CD8-positive, alpha-beta T cell (primary cell): ENCODE measurements at places on chromosomes 7 and 10.

DNA sequence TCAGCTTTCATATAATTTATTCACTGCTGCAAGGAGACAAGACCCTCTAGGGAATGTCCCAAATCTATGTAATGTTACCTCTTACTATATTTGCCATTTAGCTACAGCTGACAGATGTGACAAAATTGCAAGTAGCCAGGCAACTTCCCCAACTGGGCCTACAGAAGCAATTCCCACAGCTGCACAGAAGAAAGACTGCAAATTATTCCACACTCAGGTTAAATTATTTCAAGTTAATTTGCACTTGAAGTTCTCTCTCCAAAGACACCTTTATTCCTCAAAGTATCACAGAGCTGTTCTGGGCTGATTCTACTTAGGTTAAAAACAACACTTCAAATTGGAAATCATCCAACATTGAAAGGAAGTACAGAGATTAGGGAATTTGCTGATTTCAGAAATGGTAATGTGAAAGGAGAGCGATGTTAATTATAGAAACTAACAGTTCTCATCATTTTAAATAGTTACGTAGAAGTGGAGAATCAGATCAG, 133.6 kb downstream of the THSD7A start:
- DNase-seq: no peak

DNA sequence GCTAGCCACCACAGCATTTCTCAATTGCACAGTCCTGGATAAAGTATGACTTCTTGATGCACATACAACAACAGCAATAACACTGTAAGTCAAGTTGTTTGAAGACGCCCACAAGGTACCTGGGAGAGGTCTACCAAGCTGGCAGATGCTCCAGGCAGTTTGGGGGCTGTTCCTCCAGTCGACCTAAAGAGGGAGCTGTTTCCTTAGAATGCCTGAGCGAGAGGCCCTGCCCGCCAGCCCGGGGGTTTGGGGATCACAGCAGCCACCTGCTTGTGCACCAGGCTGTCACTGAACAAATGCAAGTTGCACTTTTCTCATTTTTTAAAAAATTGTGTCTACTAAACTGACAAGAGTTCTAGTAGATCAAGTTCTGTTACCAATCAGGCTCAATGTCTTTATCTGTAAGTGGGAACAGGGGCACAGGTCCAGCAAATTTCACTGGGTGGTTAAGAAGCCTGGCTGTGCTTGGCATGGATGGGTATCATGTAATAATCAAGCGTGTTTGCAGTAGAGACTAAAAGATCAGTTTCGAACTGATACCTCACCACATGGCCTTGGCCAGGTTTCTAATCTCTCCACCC, 193.8 kb upstream of the ADO start:
- DNase-seq: peak; percentile 75

DNA sequence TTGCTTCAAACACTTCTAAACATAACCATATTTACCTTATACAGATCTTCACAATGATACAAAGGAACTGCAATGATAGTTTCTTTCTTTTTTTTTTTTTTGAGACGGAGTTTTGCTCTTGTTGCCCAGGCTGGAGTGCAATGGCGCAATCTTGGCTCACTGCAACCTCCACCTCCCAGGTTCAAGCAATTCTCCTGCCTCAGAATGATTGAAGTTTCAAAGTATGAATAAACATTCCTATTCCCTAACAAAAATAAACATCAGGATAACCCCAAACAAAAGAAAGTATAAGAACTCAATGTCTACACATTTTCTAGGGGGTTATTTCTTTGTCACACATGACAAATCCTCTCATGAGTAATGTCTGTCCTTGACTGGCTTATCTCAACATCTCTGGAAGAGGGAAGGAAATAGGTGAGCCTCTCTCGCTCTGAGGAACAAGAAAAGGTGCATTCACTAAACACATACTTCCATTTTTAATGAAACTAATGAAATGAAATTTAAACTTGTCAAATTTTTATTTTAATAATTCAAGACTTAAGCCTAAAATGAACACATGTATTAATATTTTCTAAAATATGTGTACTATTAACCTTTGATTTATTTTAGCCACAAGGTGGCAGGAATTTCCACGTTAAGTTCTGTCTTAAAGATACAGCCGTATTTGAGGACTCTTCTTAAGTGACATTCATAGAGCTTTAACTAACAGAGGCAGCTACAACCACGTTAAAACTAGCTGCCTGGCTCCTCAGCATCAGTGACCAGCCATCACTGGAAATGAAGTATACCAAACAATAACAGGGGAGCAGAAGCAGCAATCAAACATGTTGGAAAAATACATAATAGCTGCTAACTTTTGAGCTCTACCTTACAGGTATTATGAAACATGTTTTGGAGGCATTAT, 58.3 kb downstream of the MALSU1 start:
- DNase-seq: no peak

GRCh38 chr7:83599131-83599530, 49.8 kb downstream of the SEMA3E start:
- DNase-seq: no peak

- peak; percentile 73 for DNase-seq
Observed at GRCh38 chr10:15370856-15371701, at the start of gene FAM171A1. Gene FAM171A1, minus strand, starts transcription at chr10:15371289. Its CDS starts 237 bp downstream, at chr10:15371052.
